Activated CD4-positive, alpha-beta memory T cell treated with anti-CD3 and anti-CD28 coated beads, Interleukin-2, amount 10 ng/mL, durations not matched to agents 7 days and 5 days (primary cell): ENCODE measurements at places on chromosomes 1 and 21. TPM values are rescaled to one million over a fixed set of nuclear protein-coding genes. Genes with fewer than 3 reads are reported as not detected.

The WDR47 gene
- total RNA-seq = 10.6 TPM

The CD1B gene
- total RNA-seq = not detected

The GCLM gene
- 40.1 TPM for total RNA-seq

The NID1 gene
- total RNA-seq = 0.45 TPM

The PTPRC gene
- total RNA-seq = 731 TPM
